CD4-positive, alpha-beta T cell treated with Interleukin-1 beta for 1 hour (primary cell): ENCODE measurements at places on chromosomes 6 and 20.

DNA sequence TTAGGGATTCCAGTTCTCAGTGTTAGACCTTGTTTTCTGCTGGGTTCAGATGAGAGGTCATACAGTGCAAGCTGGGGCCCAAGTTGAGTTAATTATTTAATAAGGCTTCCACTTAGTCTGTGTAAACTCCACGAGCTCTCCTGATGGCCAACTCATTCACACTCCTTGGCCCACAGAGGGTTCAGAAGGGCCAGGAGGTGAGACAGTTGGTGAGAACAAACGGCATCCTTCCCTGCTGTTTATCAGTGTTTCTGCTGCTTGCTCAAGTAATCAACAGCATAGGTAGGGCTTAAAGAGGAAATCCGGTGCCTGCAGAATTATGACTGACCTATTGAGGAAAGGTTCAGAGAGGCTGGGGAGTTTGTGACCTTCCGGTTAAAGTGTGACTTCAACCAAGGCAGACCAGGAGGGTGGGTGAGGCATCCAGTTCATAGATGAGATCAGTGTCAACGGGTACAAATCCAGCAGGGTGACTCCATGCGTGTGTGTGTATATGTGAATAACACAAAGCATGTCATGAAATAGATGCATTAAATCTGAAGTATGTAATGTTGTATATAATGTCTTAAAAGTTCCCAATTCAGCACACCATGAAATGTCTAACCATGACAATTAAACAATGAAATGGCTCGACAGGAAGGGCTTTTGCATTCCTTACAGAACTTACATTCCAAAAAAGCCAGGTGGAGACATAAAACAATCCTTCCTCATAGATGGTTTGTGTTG, 37.4 kb upstream of the BCAS1 start:
- no peak for DNase-seq

GRCh38 chr6:104642871-104643270, 216.8 kb downstream of the HACE1 start:
- no peak for DNase-seq

- no peak for DNase-seq
Observed at GRCh38 chr20:33113387-33113908, 34.0 kb downstream of the BPIFB4 start.

DNA sequence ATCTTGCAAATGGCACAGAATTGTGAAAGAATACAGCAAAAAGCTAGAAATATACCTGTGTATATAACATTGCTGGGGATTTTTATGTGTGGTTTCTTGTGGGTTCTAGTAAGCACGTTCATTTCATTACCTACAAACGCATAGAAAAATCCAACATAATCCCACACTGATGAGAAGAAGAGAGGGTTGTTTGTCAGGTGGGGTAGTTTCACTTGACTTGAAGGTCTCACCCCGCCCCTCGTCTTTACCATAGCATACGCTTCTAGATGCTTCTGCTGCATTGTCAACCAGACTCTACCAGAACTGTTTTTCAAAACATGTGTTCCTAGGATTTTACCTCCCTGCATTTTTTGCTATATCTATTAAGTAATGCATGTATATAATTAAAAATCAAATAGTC, 284.1 kb upstream of the TAB2 start:
- DNase-seq: no peak

- DNase-seq: peak; percentile 17
Observed at GRCh38 chr20:61263084-61263695, 11.1 kb downstream of the CDH4 start.

DNA sequence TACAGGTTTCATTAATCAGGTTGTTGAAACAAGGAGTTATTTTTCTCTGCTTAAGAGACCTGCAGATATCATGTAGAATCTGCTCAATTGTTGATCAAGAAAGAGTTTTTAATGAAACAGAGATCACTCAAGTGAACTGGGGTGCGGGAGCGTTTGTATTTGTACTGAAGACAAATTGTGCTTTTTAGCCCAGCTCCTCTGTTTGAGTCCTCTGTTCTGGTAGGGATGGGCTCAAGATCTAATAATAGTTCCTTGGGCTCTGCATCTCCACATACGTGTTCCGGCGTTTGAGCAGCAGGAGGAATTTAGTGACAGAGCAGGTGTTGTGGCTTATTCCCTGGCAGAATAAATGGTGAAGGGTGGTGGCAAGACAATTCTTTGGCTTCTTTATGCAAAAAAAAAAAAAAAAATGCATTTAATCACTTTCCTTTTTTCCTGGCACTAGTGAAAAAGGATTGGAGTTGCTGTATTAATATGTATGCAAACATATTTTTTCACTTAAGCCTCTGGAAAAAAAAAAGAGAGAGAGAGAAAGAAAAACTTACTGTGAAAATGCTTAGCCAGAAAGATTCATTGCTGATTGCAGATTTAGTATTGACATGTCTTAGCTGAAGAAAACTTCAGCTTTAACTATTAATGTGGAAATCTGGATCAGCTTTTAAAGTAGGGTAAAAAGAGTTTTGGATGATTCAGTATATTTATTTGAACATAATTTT, 4.0 kb downstream of the CITED2 start:
- no peak for DNase-seq

GRCh38 chr6:110705543-110705942, 109.7 kb downstream of the CDK19 start:
- DNase-seq: no peak

- DNase-seq: peak; percentile 40
Observed at GRCh38 chr6:82246802-82247504, 591 bp downstream of the IBTK start.

DNA sequence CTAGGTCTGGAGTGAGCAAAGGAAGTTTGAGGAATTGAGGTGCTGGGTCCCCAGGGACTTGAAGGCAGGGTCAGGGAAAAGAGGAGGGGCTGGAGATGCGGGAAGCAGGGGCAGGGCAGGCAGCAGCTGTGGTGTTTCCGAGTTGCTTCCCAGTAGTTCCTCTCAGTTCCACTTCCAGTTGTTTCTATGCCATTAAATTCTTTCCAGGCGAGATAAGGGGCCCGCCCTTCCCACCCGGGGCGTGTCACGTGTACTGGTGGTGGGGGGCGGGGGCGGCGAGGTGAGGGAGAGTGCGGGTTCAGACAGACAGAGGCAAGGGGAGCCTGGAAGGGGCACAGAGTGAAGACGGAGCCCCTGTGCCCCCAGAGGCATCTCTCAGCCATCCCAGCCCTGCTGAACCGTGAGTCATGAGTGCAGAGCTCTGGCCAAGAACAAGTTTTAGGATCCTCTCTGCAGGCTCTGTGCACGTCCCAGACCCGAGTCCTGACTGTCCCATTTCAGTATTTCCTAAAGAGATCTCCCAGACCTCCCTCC, 977 bp downstream of the TNXB start:
- no peak for DNase-seq

DNA sequence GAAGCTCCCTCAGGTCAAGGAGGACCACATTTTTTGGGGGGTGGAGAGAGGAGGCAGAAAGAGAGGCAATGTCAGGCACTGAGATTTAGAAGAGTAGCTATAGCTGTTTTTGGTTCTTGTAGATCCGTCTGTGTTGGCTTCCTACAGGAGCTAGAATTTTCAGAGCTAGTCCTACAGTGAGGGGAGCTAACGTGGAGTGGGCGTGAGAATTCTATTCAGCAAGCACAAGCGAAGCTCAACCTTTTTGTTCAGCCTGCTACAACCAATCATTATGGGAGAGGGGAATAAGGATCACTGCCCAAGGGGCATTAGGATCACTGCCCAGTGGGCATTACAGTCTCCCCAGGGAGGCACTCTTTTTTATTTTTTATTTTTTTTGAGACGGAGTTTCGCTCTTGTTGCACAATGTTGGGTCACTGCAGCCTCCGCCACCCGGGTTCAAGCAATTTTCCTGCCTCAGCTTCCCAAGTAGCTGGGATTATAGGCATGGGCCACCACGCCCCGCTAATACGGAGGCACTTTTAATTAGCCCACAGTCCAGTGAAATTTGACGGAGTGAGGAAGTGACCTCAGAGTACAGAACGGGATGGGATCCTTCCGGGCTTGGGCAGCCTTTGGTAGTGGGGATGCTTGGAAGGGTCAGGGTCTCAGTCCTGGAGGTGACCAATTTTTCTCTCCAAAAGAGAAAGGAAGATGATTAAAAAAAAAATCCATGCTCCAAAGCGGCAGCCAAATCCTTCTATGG, 1.1 kb upstream of the PANK2 start:
- DNase-seq: no peak

GRCh38 chr20:39036011-39036410, 73.9 kb downstream of the DHX35 start:
- no peak for DNase-seq

GRCh38 chr6:84166395-84166794, 61.0 kb downstream of the CEP162 start:
- no peak for DNase-seq

- no peak for DNase-seq
Observed at GRCh38 chr6:125287718-125288117, 14.0 kb downstream of the HDDC2 start.

- DNase-seq: no peak
Observed at GRCh38 chr6:170313716-170314295, 7.2 kb downstream of the FAM120B start.

DNA sequence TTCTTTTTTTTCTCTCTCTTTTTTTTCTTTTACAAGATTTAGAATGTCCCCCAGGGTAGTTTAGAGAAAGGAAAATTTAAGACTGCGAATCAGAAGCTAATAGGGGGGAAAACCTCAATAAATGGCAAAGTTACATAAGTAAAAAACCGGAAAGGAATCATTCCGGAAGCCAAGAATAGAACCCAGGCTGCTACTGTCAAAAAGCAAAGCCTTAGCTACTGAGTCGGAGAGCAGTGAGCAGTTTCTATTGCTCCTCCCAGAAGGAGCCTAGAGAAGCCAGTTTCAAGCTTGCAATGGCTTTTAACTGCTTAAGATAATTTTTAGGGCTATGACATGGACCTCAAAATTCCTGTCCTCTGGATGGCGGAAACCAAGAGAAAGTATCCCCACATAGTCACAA, 31.6 kb downstream of the SAMD5 start:
- DNase-seq: no peak

DNA sequence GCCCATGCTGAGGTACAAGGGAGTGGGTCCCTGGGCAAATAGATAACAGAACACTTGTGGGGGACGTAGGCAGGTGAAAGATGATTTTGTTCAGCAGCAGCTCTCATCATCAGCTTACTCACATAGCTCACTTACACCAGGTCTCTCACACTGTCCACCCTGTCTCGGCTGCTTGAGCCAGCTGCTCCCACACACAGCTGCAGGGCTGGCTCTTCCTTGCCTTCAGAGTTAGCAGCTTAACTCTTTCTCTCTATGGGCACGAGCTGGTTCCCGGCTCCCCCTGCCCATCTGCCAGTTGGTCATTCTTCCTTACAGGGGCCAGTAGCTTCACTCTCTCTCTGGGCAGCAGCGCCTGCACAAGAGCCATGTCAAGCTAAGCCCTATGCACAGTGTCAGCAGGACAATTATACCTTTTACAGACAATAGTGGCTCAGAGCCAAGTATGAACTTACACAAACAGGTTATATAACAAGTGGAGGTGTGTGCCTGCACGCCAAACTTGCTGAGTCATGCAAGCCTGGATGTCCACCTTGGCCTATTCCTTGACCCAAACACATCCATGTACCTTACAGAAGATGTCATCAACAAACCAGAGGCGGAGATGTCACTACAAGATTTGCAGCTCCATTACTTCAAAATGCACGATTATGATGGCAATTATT, 18.7 kb downstream of the ZNF391 start:
- DNase-seq: no peak

DNA sequence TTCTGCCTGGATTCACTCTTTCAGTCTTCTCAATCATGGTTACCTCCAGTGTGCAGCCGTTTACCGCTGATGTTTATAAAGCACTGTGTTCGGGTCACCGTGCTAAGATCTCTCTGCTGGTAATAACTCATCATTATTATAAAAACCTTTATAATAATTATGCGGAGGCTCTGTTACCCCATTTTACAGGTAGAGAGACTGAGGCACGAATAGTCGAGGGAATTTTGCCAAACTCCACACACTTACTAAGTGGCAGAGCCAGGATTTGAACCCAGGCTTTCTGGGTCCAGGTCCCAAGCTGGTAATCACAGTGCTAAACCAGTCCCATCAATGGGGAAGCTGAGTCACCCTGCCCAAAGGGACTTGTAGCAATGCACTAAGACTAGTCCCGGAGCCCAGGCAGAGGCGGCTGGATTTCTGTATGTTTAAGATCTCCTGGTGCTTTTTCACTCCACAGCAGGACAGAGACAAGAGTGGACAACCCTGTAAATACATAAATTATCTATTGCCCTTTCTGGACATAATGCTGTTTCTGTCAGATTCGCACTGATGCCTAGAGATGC, 48.1 kb downstream of the SYNJ2 start:
- no peak for DNase-seq

GRCh38 chr20:50520222-50520880, 10.2 kb downstream of the PTPN1 start:
- no peak for DNase-seq

- no peak for DNase-seq
Observed at GRCh38 chr6:8088886-8089285, 13.5 kb downstream of the EEF1E1 start.

GRCh38 chr20:49792006-49792405, 20.6 kb upstream of the SLC9A8 start:
- DNase-seq: no peak

DNA sequence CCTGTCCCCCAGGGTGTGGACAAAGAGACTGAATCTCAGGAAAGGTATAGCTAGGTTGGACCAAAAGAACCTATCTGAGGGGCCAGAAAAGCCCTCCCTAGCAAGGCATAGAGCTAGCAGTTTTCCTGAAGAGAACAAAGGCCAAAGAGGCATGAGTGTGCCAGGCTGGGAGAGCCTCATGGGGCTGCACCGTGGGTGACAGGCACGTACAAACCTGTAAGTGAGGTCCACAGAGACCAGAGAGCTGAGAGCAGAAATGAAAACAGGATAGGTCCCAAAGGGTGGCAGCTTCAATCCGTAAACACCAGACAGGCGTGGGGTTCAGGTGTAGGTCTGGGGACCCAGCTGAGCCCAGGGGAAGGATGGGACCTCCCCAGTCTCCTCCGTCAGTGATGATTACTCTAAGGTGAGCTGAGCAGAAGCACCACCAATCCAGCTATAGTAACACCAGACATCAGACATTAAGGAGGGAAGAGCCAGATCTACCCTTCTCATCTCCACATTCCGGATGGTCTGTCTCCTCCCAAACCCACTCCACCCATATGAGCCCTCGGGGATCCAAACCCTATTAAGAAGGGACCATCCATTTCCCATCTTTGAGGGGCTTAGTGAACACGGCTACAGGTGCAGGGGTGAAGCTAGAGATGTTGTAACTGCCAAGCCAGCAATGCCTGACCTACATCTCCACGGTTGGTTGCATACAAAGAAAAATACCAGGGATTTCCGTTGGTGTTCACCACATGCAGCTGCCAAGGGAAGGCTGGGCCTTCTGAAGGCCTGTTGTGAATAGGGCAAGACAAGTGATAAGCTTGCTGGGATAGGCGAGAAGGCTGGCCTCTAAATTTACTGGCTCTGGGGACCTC, 38.3 kb downstream of the BCL2L1 start:
- peak; percentile 32 for DNase-seq
